ENCODE measurements at places on chromosomes 13 and 19.

DNA sequence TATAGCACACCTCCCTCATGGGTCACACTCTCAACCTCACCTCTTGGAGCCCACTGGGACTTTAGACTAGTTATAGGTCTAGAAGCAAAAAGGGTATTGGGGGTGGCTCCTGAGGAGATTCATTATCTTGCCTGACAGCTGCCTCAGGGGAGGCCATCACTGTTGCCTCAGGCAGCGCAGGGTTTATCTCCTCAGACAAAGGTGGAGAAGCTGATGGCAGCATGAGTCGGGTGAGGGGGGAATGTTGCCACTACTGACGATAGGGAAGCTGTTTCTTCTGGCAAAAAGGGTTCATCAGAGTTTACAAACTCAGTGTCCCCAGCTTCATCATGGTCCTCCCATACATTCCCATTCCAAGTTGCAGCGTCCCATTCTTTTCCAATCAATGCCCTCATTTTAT, 562.4 kb downstream of the IRS2 start:
- DNase-seq = no peak

GRCh38 chr13:72534951-72535640, 192.3 kb downstream of the MZT1 start:
- no peak for DNase-seq

- DNase-seq = peak; percentile 96
Observed at GRCh38 chr19:54168174-54168917, 4.6 kb downstream of the TMC4 start.

DNA sequence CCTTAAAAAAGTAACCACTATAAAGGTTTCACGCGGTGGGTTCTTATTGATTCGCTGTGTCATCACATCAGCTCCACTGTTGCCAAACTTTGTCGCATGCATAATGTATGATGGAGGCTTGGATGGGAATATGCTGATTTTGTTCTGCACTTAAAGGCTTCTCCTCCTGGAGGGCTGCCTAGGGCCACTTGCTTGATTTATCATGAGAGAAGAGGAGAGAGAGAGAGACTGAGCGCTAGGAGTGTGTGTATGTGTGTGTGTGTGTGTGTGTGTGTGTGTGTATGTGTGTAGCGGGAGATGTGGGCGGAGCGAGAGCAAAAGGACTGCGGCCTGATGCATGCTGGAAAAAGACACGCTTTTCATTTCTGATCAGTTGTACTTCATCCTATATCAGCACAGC, 30.6 kb downstream of the FGF9 start:
- DNase-seq = no peak

- no peak for DNase-seq
Observed at GRCh38 chr19:30577551-30578105, 205.4 kb downstream of the ZNF536 start.

GRCh38 chr19:887072-887471, 5.9 kb downstream of the MED16 start:
- DNase-seq = peak; percentile 75

DNA sequence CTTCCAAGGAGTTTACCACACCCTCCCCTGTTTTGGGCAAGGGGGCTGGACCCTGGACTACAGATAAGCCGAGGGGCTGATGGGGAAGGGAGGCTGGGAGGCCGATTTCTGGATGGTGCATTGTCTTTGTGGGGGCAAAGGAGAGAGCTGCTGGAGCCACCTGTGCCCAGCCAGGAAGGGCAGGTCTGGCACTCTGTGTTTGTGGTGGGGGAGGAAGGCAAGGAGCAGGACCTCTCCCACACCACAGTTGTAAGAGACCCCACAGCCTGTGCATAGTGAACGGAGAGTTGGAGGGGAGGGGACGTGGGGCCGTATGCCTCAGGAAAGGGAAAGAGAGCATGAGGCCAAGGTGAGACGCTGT, 16.0 kb upstream of the PRR19 start:
- DNase-seq = no peak

DNA sequence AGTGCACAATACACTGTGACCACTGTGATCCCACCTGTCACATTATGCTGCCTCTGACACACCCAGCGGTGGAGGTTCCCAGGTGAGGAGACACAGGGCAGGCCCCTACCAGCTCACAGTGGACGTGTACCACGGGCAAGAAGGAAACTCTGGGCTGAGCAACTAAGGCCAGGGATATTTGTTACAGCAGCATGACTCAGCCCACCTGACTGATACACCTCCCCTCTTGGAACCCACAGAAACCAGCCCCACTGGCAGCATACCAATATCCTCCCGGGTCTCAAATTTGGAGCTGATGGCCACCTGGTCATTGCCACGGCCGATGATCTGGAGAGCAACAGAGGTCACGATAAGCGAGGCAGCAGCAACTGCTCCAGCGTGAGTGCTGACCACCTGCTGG, 14.9 kb downstream of the KLC3 start:
- DNase-seq = no peak

DNA sequence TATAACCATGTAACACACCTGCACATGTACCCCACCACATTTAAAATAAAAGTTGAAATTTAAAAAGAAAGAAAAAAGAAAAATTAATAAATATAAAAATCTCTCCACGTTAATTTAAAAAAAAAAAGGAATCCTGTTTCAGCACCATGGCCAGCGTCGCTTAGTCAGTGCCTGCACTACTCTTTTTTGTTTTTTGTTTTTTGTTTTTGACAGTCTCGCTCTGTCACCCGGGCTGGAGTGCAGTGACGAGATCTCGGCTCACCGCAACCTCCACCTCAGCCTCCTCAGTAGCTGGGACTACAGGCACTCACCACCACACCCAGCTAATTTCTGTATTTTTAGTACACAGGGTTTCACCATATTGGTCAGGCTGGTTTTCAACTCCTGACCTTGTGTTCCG, 835.9 kb downstream of the UQCRFS1 start:
- DNase-seq = no peak

DNA sequence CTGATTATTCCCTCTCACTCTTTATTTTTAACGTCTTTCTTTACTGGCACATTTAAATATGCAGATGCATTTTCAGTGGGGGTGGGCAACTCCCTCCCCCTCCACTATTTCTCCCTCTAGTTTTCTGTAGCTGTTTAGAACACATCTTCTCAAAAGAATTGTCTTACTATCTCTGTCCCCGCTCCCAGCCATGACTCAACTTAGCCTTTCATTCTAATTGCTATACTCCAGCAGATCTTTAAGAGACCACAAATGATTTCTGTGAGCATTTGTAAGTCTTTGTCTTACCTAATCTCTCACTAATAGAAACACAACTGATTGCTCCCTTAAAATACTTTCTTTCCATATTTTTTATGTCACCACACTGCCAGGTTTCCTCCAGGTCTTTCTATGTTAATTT, 350.9 kb downstream of the SPRY2 start:
- no peak for DNase-seq

- no peak for DNase-seq
Observed at GRCh38 chr19:8151767-8152035, 2.3 kb upstream of the FBN3 start.

- no peak for DNase-seq
Observed at GRCh38 chr19:31319465-31319864, 29.8 kb downstream of the TSHZ3 start.

DNA sequence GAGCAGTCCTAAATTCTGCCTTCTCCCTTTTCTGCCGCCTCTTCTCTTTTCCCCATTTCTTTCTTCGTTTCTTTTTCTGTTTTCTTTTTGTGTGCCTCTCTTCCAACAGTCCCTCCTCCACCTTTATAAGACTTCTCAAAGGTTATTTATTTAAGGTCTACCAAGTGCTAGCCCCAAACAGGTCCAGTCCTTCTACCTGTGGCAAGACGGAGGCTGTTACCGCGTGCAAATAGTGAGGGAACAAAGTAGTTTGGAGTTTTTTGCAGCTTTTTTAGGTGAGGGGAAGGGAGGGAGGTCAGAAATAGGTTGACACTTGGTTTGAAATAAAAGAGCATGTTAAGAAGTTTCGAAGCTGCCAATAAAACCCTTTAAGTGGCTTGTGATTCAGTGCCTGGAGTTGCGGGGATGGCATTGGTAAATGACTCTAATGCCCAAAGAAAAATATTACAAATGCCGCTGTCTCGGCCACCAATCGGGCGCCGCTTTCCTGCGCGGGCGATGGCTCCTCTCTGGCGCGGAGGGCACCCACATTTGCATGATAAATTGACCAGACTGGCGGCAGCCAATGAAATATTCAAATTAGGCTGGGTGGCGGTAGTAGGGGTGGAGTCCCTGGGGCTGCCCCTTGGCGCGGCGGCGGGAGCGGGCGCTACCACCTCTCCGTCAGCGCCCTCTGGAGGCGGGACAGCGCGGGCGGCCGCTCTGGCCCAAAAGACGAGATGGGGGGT, 7.5 kb upstream of the TSHZ3 start:
- peak; percentile 76 for DNase-seq

- DNase-seq = no peak
Observed at GRCh38 chr13:60787083-60787482, 390.1 kb downstream of the TDRD3 start.

- no peak for DNase-seq
Observed at GRCh38 chr19:34481861-34482379, 362 bp downstream of the WTIP start.

DNA sequence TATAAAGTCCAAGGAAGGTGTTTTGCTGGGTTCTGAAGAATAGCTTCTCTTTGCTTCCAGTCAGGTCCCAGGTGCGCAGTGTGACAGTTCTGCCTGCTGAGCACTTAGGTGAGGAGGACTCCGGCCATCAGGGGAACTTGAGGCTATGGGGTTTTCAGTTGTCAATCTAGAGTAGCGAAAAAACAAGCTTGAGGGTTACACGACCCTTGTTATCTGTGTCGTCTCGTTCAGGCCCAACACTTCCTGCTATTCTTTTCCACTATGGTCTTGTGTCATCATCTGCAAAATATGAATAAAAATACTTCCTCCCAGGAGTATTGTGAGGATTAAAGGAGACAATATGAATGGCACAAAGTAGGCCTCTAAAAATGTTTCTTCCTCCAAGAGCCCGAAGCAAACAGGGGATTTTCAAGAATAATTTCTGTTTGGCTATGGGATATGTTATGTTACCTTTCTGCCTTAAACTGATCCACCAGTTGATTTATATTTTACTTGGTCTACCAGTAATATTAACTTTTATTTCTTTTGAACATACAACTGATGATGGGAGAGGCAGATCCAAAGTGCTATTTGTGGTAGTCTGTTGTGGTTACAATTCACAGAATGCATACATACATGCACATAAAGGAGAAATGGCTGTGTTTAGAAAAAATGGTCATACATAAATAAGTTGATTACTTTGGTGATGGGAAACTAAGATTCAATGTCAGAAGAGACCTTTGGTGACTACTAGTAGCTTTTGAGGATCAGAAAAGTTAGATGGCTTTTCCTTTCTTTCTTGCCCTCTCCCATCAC, 40.5 kb upstream of the RCBTB2 start:
- no peak for DNase-seq

- DNase-seq = no peak
Observed at GRCh38 chr13:72121466-72121865, 254.5 kb upstream of the DACH1 start.

DNA sequence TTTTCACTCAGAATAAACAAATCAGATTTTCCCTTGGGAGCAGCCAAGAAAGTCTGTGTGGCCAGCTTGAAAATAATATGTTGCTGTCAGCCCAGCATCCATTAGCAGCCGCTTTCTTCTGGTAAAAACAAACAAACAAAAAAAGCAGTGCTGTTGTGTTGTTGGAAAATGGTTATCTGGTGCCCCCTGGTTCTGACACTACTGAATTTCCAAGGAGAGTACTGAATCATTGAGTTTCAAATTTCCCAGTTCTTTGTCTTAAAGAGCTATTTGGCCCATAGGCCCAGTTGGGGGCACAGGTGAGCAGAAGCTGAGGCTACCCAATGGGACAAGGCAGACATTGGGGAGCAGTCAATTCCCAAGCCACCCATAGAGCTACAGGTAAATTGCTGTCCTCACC, 995.9 kb downstream of the UQCRFS1 start:
- DNase-seq = peak; percentile 47

- no peak for DNase-seq
Observed at GRCh38 chr13:75353781-75354193, 128.2 kb downstream of the TBC1D4 start.

- no peak for DNase-seq
Observed at GRCh38 chr13:91174886-91175501, 172.5 kb upstream of the MIR17HG start.

- DNase-seq = no peak
Observed at GRCh38 chr13:45398877-45399276, 19.3 kb downstream of the SLC25A30 start.

- DNase-seq = peak; percentile 76
Observed at GRCh38 chr13:77853703-77854102, 64.9 kb downstream of the EDNRB start.

DNA sequence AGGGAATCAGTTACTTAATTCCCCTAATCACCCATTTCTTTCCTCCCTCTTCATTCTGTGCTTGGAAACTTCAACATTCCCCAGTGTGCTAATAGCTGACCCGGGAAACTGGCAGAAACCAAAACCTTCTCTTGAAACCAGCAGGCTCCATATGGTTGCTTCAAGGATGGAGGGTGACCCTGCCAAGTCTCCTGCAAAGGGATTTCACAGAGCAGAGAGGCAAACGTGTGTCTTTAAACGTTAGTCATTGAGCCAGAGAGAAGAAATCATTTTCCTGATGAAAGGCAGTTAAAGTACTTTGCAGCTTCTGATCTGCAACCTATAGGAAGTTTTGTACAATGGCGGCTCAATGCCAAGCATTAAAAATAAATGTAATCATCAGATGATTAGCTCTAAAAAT, 220.9 kb downstream of the POU4F1 start:
- DNase-seq = no peak

- no peak for DNase-seq
Observed at GRCh38 chr19:33093420-33094210, 12.6 kb downstream of the GPATCH1 start.

DNA sequence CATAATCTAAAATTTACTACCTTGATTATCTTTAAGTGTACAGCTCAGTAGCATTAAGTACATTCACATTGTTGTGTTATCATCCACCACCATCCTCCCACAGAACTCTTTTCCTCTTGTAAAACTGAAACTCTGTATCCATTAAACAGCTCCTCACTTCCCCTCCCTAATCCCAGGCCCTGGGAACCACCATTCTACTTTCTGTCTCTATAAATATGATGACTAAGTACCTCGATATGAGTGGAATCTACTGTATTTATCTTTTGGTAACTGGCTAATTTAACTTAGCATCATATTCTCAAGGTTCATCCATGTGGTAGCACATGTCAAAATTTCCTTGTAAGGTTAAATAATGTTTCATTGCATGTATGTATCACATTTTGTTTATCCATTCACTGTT, 49.0 kb upstream of the POMP start:
- peak; percentile 61 for DNase-seq

DNA sequence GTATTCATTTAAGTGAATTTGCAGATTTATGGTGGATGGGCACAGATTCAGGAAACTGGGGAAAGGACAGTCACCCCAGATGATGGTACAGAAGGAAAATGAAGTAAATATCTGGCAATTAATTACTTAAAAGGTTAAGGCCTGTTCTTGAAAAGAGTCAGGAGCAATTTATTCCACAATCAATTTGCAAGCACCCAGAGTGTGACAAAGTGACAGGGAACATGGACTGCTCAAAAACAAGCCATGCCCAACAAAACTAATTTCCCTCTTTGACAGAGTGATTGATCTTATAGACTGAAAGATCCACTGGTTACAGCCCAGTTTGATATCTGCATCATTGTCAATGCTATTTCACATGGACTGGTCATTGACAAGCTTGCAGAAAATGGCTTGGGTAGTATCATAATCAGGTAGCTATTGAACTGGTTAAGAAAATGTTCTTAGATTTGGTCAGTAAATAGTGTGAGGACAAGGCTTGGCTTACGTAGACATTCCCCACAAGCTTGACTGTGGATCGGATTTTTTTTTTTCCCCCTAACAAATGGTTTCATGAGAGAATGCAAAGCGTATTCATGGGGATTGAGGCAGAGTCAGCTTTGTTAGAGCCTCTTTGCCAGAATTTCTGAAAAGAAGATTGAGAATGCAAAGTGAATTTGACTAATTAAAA, 584.6 kb downstream of the GPC6 start:
- no peak for DNase-seq
